ENCODE measurements at places on chromosomes 1 and 21.

DNA sequence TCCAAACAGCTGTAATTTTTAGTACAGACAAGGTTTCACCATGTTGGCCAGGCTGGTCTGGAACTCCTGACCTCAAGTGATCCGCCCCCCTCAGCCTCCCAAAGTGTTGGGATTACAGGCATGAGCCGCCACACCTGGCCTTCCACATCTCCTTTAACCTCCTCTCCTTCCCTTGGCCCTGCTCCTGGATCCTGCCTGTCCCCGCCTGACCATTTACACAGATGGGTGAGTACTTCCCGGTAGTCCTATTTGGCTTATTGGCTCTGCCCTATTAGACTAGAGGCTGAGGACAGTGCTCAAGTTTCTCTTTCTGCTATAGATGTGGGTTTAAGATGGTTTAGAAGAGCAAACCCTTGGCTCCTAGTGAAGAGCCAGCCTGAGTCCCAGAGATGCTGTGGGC is 7.1 kb downstream of the PTPN7 start:
- DNase-seq, result no peak

DNA sequence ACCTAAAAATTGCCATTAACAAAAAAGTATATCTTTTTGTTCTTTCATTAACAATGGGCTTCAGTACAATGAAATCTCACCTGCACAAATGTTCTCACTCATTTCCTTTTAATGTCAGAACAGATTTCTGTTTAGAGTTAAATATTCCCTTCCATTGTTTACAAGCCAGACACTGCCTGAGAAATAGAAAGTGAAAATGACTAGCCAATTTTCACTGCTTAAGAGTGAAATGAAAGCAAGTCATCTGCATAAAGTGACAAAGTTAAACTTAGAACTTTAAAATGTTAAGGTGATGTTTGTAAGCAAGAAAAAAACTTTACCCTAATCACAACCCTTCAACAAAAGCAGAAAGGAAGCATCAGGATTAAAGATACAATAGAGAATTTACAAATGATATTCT is 27.5 kb downstream of the COA6 start:
- no peak for DNase-seq

GRCh38 chr1:6824665-6825368 is 39.6 kb downstream of the CAMTA1 start:
- no peak for DNase-seq

- DNase-seq, result no peak
Observed at GRCh38 chr1:150149271-150150132, at the start of gene PLEKHO1. Gene PLEKHO1 (plus strand): TSS chr1:150149916. CDS start chr1:150150258, 342 bp downstream.

DNA sequence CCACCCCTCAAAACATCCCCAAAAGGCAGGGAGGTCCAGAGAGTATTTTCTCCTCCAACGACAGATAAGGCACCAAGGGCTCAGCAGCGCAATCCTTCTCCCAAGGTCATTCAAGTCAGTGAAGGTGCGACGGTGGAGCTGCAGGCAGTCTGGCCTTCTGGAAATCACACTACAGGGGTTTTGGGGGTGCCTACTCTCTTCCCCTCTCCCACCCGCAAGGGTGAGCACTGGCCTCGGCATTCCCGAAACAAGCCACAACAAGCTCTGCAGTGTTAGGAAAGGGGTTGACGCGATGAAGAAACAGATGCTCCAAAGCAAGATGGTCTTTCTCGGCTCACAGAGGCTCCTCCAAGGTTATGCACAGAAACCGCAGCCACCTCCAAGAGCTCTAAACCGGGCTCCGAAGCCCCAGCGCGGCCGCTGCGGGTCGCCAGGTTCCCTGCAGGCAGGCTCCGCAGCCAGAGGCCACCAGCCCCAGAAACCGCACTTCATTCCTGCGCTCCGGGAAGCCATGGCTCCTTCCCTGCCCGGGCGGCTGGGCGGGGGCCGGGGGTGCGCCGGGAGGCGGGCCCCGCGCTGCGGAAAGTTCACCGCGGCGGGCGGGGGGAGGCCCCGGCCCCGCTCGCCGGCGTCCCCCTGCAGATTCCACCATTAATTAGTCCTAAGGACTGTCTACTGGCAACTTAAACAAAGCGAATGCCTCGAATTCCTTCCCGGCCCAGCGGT is 1.1 kb downstream of the LUZP1 start:
- no peak for DNase-seq

- no peak for DNase-seq
Observed at GRCh38 chr1:34369701-34370455, 193.2 kb downstream of the C1orf94 start.

GRCh38 chr21:46203203-46203600 is 18.9 kb upstream of the SPATC1L start:
- DNase-seq, result no peak

DNA sequence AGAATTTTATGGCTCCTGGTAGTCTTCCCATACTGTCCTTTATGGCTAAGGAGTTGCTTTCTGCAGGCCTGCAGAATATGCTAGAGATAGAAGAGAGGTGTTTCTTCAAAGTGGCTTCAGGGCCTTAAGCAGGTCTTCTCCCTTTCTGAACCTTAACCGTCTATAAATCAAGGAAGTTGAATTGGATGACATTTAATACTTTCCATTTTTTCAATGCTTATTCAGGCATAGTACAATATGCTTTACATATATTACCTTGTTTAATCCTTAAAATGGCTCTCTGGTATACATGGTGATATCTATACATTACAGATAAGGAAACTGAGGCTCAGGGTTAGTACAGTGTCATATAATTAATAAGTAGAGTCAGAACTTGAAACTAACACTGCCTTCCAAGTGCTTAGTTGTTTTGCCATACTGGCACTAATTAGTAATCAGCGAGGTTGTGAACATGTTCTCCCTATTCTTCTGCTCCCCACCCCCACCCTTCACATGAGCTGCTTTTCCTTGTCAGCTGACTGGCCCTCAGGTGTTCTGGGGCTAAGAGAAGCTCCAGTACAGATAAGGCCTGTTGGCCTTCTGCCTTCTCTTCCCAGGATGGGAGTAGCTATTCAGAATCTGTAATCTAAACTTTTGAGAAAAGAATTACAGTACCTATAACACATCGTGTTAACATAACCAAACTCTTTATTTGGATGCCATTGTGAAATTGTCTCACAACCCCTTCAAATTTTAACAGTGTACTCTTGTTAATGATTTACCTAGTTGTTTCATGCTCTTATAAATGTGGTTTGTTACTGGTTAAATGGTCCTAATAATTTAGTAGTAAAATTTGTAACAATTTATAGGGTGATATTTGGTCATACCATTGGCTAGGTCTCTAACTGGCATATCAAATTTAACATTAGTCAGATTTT is 13.6 kb downstream of the NFYC start:
- no peak for DNase-seq

DNA sequence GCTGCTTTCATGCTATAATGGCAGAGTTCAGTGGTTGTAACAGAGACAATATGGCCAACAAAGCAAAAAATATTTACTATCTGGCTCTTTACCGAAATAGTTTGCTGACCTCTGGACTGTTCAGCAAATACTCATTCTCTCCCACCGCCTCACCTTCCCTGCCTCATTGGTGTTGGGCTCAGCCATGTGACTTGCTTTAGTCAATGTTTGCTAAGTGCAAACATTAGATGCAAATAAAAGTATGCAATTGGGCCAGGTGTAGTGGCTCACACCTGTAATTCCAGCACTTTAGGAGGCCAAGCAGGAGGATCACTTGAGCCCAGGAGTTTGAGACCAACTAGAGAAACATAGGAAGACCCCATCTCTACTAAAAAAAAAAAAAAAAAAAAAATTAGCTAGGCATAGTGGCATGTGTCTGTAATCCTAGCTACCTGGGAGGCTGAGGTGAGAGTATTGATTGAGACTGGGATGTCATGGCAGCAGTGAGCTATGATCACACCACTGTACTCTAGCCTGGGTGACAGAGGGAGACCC is 55.1 kb downstream of the RPL5 start:
- no peak for DNase-seq
